DND-41 (cell line): ENCODE measurements at places on chromosomes 12 and 14.

DNA sequence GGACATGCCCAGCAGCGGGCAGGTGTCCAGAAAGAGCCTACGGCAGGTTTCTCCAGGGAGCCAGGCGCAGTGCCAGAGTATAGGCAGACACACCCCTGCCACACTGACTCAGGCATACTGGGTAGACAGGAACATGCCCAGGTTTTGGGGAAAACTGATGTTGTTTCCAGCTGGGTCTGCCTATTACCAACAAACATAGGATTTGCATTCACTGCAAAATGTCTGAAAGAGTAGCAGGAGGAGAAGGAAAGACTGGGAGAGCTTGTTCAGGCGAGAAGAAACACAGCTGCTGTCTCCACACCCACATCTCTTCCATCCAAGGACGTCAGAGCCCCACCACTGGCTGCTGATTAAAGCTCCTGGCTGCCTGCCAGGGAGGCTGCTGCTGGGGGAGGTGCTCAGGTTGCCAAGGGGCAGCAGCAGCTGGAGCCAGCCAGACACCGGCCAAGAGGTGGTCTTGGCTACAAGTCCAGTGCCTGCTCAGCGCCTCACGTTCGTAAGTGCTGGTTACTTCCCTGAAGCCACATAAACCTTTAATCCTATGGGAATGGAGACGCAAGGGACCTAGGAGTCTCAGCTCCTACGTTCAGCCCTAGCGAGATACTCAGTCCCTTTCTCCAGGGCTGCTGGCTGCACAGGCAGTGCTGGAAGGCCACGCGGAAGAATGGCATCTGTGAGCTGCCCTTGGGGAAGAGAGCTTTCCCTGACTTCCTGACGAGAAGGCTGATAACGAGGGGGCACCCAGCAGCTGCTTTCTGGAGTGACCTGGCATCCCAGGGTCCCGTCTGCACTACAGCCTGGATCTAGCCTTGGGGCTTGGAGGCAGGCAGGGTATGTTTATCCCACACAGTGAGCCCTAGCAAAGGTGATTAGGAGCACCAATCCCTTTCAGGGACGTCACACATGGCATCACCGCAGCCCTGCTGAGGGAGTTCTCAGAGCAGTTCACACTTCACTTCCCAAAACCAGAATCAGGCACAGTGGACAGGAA lies 58.1 kb downstream of the PLEKHG3 start:
- peak; percentile 30 for DNase-seq

DNA sequence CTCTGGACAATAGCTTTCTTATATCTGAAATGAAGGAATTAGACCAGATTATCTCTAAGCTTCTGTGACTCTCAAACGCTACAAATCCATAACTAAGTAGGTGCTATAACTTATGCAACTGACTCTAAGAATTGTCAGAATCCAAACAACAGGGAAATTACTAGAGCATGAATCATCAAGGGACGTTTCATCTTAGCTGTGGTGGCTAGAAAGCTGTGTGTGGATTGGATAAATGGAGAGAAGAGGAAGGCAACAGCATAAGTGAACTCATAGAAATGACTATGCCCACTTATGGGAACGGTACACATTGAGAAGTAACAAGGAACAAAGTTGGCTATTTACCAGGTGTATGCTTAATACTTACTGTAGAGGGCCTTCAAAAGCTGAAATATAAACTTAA lies 96.0 kb upstream of the NEDD1 start:
- DNase-seq = no peak

- no peak for DNase-seq
These were observed 200.4 kb downstream of the PTPRO start for GRCh38 chr12:15522574-15523187.

GRCh38 chr14:75254901-75255584 lies 23.6 kb upstream of the FOS start:
- no peak for DNase-seq

DNA sequence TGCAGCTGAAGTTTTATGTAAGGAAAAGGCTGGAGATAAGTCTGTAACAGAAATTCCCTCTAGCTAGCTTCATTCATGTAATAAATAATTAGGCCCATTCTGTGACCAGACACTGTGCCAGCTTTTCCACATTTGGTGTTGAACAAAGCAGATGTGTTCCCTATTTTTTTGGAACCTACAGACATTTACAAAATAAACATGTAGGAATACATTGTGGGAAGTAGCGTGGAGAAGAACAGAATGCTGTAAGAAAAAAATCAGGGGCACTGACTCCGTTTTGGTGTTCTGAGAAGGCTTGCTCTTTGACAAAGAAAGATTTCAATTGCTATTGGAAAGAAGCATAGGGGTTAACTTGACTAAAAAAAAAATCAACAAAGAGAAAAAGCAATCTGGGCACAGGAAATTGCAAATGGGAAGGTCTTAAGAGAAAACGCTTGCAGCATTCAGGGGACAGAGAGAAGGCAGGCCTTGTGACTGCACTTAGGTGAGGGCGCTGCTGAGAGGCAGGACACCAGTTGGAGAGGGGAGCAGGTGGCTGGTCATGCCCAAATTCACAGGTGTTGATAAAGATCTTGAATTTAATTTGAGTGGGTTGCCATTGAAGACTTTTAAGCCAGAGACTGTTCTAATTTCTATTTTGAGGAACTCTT lies 4.0 kb downstream of the FAR2 start:
- no peak for DNase-seq

DNA sequence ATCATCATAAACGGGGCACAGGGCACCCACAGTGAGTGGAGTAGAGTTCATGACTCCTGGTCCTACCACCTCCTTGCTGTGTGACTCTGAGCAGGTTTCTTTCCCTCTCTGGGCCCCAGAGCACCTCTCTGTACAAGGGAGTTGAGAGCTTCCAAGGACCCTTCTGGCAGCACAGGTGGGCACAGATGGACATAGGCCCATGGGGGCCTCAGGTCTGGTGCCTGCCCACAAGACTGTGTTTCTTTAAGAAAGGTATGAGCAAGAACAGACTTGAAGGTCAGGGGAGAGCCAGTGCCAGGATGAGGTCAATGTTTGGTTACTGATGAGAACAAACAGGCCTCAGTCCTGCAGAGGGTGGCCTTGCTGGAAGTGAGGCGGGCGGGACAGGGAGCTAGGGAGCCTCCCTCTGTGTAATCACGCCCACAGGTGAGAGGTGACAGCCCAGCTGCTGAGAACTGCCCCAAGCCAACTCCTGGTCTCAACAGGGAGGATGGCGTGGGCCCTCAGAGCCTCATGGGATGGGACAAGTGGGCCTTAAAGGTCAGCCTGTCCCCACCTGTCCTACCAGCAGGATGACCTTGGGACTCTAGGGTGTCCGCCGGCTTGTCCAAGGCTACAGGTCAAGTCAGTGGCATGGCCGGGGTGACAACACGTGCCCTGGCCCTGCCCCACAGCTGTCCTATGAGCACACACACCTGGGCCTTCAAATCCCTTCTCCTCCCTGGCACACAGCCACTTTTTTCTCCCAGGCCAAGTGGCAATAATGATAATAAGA lies 49.1 kb downstream of the CCDC85C start:
- no peak for DNase-seq

DNA sequence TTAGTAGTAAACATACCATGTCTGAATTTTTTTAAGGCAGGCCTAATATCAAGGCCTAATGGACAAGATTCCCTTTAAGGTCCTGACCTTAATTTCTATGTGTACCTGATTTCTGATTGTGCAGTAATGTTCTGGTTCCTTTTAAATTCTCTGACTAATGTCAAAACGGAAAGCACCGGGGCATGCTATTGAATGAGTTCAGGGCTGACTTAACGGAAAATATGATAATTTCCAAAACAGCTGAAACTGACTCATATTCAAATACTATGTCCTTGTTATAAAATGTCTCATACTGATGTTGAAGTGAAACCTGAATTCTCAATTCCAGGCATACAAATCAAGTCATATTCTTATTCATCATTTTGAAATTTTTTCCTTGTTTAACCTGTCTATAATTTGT lies 6.7 kb downstream of the TAS2R43 start:
- no peak for DNase-seq

- peak; percentile 38 for DNase-seq
These were observed 60.6 kb downstream of the FBXL14 start for GRCh38 chr12:1533602-1534304.

- no peak for DNase-seq
These were observed 47.2 kb downstream of the CCDC91 start for GRCh38 chr12:28237423-28237822.

- DNase-seq = no peak
These were observed 8.6 kb downstream of the EDDM3A start for GRCh38 chr14:20754308-20754707.

- DNase-seq = no peak
These were observed 32.3 kb downstream of the FRS2 start for GRCh38 chr12:69502345-69503081.

DNA sequence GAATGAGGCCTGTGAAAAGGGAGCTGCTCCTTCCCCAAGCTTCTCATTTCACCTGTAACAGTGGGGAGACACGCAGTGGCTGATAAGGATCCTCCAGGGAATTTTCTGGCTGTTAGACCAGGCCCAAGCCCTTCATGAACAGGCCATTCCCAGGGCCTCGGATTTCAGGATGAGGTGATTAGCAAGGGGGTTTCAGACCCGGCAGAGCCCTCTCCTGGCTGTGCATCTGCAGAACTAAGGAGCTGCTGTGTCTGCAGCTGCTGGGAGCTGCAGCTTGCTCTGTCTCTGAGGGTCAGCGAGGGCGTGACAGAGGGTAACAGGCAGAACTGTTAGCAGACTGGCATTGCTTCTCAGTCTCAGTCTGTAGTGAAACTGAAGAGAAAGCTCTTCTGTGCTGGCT lies 110.4 kb downstream of the KCNA5 start:
- DNase-seq = no peak

DNA sequence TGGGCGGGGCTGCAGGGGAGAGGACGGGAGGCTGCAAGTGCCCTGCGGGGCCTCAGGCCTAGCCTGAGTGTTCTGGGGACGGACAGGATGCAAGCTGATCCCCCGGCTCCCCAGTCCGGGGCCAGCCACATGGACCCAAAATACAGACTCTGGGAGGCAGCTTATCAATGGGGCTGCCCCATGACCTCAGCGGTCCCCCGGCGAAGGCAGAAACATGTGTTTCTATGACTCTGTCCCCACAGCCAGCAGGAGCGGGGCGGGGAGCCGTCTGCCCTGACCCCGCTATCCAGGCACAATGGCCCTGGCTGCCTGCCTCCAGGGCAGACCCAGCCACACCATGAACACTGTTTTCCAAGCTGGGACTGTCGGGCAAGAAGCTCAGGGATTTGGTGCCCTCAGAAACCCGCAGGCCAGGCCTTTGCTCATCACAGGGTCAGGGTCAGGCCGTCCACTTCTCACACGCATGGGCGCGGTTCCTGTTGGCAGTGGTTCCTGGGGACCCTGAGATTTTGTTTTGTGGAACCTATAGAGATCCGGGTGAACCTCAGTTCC lies 75.0 kb downstream of the RFLNA start:
- no peak for DNase-seq

DNA sequence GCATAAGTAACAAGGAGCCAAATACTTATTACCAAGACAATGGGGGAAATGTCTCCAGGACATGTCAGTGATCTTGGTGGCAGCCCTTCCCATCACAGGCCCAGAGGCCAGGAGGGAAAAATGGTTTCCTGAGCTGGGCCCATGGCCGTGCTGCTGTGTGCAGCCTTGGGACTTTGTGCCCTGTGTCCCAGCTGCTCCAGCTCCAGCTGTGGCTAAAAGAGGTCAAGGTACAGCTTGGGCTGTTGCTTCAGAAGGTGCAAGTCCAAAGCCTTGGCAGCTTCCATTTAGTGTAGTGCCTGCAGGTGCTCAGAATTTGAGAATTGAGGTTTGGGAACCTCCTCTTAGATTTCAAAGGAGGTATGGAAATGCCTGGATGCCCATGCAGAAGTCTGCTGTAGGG lies 212.3 kb upstream of the DCN start:
- no peak for DNase-seq

DNA sequence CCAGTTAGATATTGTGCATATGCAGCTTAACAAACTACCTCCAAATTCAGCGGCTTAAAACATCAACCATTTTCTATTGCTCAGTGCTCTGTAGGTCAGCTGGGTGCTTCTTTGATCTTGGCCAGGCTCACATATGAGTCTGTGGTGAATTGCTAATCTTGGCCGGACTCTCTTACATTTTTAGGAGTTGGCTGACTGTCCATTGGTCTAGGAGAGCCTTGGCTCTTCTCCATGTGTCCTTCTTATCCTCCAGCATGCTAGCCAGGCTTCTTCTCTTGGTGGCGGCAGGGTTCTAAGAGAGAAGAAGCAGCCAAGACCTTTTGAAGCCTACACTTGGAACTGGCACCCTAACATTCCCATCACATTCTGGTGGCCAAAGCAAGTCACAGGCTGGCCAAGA lies 174.3 kb upstream of the PWP1 start:
- DNase-seq = no peak

GRCh38 chr12:129200576-129200975 lies 347.3 kb downstream of the GLT1D1 start:
- no peak for DNase-seq

- DNase-seq = no peak
These were observed 3.5 kb downstream of the ELK3 start for GRCh38 chr12:96197503-96198272.

DNA sequence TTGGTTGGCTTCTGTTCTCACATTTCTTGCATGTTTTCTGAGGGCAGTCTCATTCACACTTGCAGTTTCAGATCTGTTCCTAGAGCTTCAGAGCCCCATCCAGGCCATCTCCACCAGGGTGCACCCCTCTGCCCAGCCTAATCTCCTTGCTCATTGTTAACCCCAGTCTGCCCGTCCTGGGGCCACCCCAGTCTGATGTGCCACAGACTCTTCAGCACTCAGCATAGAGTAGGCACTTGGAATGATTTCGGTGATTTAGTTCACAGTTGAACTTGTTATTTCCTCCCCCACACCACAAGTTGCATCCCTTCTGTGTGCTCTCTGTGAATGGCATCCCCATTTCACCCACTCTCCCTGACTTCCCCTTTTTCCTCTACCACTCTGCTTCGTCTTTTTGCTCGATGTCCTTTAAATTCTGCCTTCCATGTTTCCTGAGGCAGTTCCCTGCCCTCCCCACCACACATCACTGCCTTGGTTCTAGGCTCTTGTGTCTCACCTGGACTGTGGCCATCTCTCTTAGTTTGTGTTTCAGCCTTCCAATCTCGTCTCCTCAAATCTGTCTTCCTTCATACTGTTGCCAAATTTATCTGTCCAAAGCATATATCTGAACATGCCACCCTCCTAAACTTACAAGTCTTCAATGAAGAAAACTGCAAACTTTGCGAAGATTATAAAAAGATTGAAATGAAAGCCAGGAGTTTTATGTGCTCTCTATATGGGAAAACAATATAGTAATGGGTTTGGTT lies 41.5 kb downstream of the ANO6 start:
- no peak for DNase-seq

DNA sequence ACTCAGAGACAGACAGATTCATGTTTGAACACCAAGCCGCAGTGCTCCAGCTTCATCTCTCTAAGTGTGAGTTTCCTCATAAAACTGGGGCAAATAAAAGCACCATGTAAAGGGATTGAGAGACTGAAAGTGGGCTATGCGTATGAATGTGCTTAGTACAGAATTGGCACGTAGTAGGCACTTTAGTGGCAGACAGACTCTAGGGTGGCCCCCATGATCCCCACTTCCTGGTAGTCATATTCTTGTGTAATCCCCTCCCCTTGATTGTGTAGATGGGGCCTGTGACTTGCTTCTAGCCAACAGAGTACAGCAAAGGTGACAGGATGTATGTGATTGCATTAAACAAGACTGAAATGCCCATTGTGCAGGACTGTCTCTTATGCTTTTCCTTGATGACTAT lies 43.0 kb downstream of the DAO start:
- DNase-seq = no peak

GRCh38 chr12:1546931-1547640 lies 47.3 kb downstream of the FBXL14 start:
- DNase-seq = no peak

GRCh38 chr14:56394826-56395530 lies 184.6 kb upstream of the TMEM260 start:
- DNase-seq = no peak

- no peak for DNase-seq
These were observed 100.4 kb downstream of the HMGA2 start for GRCh38 chr12:65924716-65925115.
